ENCODE measurements at places on chromosomes 2 and 18. TPM values are rescaled to one million over a fixed set of nuclear protein-coding genes. Genes with fewer than 3 reads are reported as not detected.

GRCh38 chr2:152846697-152847470, 128.5 kb downstream of the ARL6IP6 start:
- no peak for DNase-seq

DNA sequence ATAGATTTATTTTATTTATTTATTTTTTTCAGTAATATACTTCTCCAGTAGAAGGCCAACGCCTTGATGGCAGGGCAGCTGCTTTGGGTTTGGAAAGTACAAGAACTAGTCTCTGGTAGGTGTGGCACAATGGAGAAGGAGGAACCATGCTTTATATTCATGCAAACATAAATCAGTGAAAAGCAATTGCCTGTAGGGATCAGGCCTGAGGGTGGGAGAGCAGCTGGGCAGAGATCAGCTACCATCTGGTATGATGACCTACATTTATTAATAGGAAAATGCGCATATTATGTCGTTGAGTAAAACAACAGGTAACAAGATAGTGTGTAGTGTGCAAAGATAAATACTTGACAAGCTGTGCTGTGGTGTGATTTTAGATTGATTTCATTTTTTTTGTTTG, 120.4 kb upstream of the TLK1 start:
- DNase-seq = no peak

GRCh38 chr18:58051765-58052460, 7.9 kb downstream of the NEDD4L start:
- no peak for DNase-seq

DNA sequence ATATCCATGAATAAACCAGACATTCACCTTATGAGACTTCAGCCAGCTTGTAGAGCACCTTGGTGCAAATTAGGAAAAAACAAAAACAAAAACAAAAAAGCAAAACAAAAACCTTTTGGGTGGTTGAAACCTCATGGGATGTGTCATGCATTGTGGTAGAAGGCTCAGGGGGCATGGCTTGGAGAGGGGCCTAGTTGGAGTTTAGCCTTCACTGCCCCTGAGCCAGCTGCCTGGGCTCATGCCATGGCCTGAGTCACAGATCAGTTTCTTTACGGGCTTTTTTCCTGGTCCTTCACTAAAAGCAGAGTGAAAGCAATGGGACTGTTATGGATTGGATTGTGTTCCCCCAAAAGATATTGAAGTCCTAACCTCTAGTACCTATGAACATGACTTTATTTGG, 22.0 kb upstream of the DAPL1 start:
- no peak for DNase-seq

DNA sequence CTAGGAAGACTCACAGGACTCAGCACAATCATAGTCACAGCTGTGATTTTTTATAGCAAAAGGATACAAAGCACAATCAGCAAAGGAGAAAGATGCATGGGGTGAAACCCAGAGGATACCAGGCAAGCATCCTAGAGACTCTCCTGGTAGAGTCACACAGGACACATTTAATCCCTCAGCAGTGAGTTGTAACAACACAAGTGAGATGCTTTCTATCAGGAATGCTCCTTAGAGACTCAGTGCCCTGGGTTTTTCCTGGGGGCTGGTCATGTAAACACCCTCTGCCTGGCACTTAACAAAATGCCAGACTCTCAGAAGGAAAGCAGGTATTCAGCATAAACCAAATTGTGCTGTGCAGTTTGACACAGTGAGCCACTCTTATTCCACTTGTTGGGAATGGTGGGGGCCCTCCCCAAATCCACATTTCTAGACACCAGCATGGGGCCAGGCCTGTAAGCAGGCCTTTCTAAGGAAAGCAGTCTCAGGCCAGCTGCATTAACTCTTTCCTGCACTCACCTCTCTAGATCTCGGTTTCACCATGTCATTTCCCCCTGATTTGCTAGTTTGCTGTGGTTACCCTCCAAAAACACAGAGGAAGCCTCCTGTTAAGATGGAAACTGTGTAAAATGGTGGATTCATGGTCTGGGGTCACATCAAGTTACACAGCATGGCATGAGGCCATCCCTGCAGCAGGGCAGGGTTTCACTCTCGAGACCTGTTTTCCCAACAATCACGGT, 16.9 kb upstream of the RNU4ATAC start:
- no peak for DNase-seq

DNA sequence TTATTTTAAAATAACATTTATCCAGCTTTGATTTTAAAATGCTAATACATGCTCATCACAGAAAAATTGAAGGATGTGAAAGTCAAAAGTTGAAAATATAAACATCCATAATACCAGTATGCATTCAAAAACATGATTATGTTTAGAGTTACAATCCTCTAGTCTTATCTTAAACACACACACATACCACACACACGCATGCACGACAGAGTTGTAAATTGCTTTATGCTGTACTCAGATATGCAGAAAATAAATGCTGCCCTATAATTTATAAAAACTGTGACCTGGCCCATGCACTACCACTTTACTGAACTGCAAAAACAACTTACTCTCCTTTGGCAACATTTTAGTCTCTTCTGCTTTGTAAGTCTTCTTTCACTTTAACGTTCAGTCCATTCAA, 793.0 kb upstream of the FANCL start:
- DNase-seq = no peak

- no peak for DNase-seq
Observed at GRCh38 chr2:8543383-8544170, 138.3 kb upstream of the ID2 start.

DNA sequence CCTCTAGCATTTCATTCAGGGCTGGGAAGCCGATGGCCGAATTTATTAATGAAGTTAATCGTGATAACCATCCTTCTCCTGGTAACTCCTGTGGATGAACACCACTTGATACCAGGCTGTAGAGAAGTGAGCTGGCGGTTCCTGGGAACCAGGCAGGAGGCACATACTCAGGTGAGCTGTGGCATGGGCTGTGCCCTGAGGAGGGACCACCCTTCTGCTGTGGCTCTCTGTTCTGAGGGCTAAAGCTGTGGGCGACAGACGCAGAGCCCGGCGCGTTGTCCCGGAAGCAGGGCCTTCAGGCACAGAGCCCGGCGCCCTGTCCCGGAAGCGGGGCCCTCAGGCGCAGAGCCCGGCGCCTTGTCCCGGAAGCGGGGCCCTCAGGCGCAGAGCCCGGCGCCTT, 462.3 kb upstream of the SALL3 start:
- no peak for DNase-seq

GRCh38 chr2:5145801-5146200, 546.4 kb upstream of the SOX11 start:
- DNase-seq = no peak

DNA sequence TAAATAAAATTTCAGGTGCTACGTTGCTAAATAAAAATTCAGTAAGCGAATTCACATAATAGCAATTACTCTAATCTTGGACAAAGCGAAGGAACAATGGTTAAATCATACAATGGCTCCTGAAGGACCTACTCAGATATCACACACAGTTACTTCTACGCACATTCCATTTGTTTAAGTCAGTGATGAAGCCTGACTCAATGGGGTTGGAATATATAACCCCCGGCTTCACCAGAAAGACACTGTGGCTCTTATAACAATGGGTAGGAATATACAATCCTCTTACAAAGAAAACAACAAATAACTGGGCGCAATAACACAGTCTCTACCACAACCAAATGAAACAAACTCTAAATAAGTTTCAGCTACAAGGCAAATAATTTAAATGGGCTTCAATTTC, 349.5 kb downstream of the IRS1 start:
- no peak for DNase-seq

DNA sequence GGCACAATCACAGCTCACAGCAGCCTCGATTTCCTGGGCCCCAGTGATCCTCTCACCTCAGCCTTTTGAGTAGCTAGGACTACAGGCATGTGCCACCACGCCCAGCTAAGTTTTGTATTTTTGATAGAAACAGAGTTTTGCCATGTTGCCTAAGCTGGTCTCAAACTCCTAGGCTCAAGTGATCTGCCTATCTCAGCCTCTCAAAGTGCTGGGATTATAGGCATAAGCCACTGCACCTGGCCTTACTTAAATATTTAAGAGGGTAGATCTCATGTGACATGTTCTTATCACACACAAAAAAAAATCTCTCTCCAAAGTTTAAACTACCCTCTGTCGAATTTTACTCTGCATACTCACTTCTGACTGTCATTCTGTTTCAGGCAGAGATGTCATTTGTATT, 75.4 kb upstream of the CHRNA1 start:
- DNase-seq = no peak

- DNase-seq = no peak
Observed at GRCh38 chr18:73785300-73785699, 362.3 kb downstream of the FBXO15 start.

DNA sequence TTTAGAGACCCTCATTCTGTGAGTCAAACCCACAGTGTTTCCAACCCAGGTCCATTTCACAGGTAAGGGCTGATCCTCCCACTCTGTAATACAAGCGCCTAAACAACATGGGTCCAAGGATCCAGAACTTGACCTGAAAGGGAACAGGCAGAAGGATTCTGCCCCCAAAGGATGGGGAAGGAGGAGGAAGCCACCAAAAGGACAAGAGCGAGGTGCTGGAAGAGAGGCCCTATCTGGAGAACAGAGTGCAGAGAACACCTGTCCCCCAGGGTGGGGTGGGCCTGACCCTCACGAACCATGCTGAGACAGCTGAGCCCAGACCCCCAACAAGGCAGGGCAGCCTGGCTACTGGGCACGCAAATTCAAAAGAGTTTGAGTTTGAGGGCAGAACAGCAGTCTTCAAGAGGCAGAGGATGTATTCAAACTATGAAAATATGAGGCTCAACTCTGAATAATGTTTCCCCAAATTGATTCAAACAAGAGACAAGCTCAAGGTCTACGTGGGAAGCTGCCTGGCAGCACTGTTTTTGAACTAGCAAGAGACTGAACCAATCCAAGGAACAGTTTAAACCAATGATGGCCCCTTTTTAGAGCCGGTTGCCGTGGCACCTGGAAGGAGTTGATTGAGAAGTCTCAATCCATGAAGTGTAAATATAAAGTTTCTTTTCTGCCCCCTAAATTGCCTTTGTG, 212.7 kb downstream of the ALPK2 start:
- DNase-seq = no peak

DNA sequence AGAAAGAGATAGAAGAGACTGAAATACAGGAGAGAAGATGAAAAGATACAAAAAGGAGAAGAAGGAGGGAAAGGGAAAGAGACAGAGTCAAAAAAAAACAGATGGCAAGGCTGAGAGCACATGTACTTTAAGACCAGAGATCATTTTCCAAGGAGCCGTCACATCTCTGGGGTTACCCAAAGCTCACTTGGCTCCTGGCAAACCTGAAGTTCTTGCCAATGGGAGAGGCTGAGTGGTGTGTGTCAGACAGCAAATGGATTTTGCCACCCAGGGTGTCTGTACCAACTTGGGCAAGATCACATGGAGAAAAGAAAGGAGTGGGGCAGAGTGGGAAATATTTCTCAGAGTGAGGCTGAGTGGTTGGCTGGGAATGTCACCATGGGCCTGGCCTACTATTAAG, 219.3 kb upstream of the TNP1 start:
- DNase-seq = no peak

DNA sequence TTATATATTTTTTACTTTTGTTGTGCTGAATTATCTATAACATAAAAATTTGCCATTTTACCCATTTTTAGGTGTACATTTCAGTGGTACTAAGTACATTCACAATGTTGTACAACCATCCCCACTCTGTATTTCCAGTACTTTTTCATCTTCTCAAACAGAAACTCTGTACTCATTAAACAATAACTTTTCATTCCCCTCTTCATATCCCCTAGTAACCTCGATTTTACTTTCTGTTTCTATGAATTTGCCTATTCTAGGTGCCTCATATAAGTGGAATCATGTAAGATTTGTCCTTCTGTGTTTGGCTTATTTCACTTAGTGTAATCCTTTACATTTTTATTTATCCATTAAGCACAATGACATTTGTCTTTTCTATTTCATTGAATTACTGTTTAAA, 51.3 kb downstream of the GTF2A1L start:
- no peak for DNase-seq

- peak; percentile 91 for DNase-seq
Observed at GRCh38 chr2:121974897-121975661, 219.6 kb downstream of the TSN start.

- DNase-seq = no peak
Observed at GRCh38 chr2:41087946-41088345, 636.1 kb upstream of the SLC8A1 start.

DNA sequence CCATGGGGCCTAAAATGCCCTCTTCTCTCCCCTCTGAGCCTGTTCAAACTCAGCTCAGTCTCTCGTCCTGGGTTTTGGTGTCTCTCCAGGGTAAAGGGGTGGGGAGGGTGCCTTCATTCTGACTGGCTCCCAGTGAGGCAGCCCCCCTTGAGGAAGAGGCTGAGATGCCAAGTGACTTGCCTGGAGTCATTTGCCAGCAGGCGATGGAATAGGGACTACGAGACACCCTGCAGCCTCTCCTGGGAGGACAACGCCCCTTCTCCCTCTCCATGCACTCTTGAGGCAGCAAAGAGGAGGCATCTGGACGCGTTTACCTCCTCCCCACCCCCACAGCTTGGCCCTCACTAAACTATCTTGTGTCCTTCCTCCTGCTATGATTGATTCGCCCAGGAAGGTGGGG, 760 bp upstream of the STON1 start:
- no peak for DNase-seq

DNA sequence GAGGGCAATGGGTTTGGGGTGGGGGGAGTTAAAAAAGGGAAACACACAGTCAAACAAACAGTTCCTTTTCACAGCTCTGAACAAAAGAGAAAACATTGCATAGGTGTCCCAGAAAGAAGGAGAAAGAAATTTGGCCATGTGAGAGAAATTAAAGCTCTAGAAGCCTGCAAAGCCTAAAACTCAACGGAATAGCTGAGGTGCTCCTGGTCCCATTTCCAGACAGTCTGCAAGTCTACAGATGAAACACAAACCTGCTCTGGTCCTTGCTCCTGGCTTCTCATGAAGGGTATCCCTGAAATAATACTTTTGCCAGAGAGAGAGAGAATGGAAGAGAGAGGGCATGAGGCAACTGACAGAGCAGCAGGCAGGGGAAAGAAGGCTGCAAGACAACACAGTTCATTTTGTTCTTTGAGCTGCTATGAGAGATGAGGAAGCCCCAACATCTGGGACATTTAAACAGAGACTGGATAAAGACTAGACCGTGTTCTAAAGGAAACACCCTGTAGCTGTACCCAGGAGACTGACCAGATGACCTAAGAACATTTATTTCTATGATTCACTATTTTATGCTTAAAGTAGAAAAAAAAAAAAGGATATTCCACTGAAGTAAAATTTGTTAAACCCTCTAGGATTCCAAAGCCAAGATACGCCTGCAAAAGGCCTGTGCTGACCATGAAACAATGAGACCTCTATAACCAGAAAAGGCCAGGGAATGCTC, 57.3 kb upstream of the CYP26B1 start:
- DNase-seq = peak; percentile 22

- no peak for DNase-seq
Observed at GRCh38 chr2:159455330-159455918, 160.9 kb downstream of the BAZ2B start.

The RFTN2 gene
- 19.0 TPM for polyA plus RNA-seq

The SRD5A2 gene
- 0.13 TPM for polyA plus RNA-seq

The LOXHD1 gene
- 1.4 TPM for polyA plus RNA-seq

The SPDYA gene
- 3.9 TPM for polyA plus RNA-seq

The NT5C1B gene
- polyA plus RNA-seq = 1.5 TPM

The TXNDC2 gene
- not detected for polyA plus RNA-seq

The C1QL2 gene
- polyA plus RNA-seq = not detected

The VIL1 gene
- polyA plus RNA-seq = 23.3 TPM

The NDUFS1 gene
- 96.3 TPM for polyA plus RNA-seq

The DPYSL5 gene
- polyA plus RNA-seq = 6.8 TPM
